ENCODE measurements at places on chromosomes 4 and X. TPM values are rescaled to one million over a fixed set of nuclear protein-coding genes. Genes with fewer than 3 reads are reported as not detected.

MAGEB1 gene
- total RNA-seq: not detected

DDX60 gene
- 29.3 TPM for total RNA-seq

RHOXF1 gene
- 0.50 TPM for total RNA-seq

SLC26A1 gene
- 1.2 TPM for total RNA-seq
